ENCODE measurements at places on chromosomes 4 and X.

- peak; percentile 45 for DNase-seq
These were observed 2.5 kb downstream of the DCK start for GRCh38 chr4:70996018-70996360.

DNA sequence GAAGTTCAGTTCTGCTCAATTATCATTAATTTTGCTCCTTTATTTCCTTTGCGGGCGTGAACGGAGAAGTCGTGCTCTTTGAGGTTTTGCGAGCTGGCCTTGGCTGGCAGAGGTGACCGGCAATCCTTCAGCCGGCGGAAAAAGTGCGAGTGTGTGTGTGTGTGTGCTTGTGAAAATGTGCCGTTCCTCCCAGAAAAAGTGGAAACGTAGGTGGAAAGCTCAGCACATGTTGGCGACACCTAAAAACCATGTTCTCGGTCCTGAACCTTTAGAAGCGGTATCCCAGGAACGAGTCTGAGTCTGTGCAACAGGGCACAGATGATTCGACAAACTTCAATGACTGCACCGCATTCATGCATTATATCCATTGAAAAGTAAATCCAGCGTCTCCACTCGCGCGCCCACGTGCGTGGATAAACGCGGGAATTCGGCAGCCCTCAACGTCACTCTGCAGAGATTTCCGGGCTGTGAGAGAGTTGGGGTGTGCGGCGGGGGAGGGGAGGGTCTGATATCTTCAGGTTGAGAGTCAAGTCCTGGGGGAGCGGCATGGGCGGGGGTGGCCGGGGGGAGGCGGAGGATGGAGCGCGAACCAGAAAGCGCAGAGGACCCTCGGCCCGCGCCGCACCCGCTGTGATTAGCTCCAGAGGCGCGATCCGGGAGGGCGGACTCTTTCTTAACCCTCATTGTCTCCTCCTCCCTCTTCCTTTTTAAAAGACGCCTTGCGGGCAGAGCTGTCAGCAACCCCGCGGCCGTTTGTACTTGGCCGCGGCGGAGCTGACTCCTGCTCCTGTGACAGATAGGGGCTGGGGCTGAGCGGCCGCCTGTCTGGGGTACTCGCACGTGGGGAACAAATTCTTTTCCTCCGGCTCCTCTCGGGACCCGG lies at the start of gene SHISA3:
Gene SHISA3 (plus strand): TSS at position 737 of the 883 bp plus-strand sequence. CDS start 569 bp downstream, outside the sequence.
- peak; percentile 7 for DNase-seq

DNA sequence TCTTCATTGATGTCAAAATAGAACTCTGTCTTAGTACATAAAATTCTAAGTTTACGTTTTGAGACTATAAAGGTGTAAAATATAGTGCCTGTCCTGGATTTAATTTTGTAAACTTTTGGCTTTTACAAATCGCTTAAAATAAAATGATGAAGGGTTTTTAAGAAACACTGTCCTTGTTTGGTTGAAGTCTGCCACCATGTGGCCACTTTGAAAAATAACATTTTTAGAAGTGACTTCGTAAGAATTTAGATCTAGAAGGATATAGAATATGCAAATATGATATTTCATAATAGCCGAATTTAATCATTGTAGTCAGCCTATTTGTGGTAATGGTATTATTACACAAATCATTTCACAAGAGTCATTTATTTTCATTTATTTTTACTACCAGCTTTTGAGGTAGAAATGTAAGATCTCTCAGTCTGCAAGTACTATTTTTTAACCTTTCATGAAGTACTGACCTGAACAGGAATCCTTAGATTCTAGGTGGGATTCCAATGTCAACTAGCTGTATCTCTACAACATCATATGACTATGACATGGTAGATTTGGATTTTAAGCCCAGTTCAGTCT lies 31.0 kb upstream of the FAT4 start:
- peak; percentile 48 for DNase-seq

- DNase-seq, result no peak
These were observed 51.0 kb upstream of the BEND2 start for GRCh38 chrX:18271725-18272124.

- DNase-seq, result no peak
These were observed 199.3 kb downstream of the TMA16 start for GRCh38 chr4:163693776-163694175.

DNA sequence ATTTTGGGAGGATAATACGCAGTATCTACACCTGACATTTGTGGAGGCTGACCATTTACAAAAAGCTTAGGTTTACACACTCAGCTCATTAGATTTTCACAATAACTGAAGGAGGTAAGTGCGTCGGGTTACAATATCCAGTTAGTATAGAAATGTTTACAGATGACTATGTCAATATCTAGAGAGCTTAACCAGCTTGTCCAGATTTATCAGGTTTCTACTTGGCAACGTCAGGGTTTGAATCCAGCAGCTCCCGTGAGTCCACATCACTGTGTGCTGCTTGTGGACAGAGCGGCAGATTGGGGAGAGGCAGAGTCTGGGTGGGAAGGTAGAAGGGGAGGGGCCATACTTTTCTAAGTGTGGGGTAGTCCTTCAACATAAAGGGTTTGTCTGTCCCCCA lies 28.3 kb downstream of the ARHGAP10 start:
- no peak for DNase-seq

- DNase-seq, result no peak
These were observed 214.1 kb upstream of the GEMIN8 start for GRCh38 chrX:14243823-14244222.

- no peak for DNase-seq
These were observed 29.9 kb upstream of the SOD3 start for GRCh38 chr4:24765376-24765988.

- DNase-seq, result peak; percentile 82
These were observed 20.2 kb upstream of the RASGEF1B start for GRCh38 chr4:81491943-81492342.

GRCh38 chr4:179766938-179767337 lies 2324.7 kb upstream of the AGA start:
- no peak for DNase-seq

GRCh38 chr4:165813606-165814005 lies 59.4 kb upstream of the TLL1 start:
- DNase-seq, result no peak

DNA sequence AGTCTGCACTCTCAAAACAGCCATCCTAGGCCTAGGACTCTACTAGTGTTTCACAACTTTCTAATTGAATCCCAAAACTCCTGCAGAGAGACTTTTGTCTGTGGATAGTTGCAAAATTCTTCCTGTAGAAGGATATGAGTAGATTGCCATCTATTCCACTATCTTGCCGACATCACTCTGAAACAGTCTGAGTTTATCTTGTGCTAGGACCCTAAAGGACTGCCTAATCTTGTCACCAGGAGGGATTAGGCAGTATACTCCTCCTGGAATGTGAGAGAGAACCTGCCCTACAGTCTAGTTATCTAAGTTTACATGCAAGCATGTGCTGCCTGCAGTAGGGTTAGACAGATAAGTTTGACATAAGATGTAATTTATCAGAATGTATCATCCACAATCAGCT lies 1646.6 kb upstream of the PCDH7 start:
- DNase-seq, result no peak

- DNase-seq, result no peak
These were observed 105.6 kb downstream of the APOOL start for GRCh38 chrX:85109235-85109634.

- no peak for DNase-seq
These were observed 77.2 kb downstream of the JAKMIP1 start for GRCh38 chr4:6123116-6123515.

DNA sequence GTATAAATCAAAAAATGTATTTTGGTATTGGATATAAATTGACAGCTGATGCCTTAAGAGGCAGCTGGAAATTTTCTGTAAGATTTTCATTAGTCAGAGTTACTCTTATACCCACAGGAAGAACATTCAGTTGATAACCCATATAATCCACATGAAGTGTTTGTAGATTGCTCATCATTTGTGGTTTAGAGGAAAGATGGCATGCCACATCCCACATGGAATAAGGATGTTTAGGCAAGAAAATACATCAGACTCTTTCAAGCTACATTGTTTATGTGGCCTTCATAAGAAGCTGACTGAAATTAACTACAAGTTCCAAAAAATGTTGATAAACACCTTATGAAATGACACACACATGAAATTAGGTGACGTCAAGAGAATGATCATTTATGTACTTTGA lies 56.6 kb downstream of the AREG start:
- no peak for DNase-seq

GRCh38 chrX:150258463-150259430 lies 104.4 kb upstream of the MAMLD1 start:
- DNase-seq, result no peak

DNA sequence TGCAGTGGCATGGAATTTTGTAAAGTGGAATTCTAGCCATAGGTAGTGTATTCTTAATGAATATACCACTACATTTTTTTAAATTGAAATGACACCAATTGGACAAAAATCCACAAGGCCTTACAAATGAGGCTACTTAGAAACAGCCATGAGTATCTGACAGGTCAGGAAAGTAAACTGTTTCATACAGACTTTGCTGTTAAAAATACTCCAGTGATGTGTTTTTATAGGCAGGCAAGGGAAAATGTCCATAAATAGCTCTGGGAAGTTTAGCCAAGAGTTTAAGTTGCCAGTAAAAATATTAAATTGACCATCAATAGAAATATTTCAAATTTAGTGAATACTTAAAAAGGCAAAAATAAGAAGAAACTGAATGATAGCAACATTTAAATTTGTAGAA lies 41.8 kb upstream of the PDLIM5 start:
- DNase-seq, result no peak

DNA sequence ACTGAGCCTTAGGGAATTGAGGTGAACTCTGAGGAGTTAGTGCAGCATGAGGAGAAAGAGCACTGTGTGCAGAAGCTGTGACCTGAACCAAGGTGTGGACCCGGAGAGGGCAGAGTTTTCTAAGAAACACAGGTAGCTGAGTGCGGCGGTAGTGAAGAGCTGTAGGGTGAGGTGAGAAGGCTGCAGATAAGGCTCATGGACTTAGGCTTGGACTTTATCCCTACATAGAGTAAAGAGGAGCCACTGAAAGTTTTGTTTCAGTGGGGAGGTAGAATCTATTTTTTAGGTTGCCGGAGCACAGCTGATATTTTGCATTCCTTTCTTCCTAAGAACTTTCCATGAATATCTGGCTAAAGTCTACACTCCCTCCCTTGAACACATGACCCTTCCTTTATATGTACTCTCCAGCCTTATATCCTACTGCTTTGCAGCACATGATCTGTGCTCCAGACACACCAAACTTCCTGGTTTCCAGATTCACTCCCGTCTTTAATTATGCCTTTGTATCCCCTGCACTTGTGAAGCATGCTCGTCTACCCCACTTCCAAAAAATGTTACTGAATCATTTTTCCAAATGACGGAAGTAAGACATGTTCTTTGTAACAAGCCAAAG lies 10.6 kb upstream of the PGRMC2 start:
- no peak for DNase-seq

- no peak for DNase-seq
These were observed 18.2 kb downstream of the ADD1 start for GRCh38 chr4:2861631-2862436.

DNA sequence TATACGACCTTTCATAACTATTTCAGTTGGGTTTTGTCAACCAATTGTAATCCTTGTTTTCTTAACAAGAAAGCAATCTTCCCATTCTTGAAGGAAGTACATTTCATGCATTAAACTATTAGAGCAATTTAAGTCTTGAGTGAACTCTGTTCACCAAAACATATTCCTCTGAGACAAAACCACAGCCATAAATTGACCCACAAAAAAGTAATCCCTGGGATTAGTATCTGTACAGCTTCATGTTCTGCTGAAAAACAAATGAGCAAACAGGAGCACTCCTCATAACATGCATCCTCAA lies 207.0 kb upstream of the PDE5A start:
- DNase-seq, result no peak

DNA sequence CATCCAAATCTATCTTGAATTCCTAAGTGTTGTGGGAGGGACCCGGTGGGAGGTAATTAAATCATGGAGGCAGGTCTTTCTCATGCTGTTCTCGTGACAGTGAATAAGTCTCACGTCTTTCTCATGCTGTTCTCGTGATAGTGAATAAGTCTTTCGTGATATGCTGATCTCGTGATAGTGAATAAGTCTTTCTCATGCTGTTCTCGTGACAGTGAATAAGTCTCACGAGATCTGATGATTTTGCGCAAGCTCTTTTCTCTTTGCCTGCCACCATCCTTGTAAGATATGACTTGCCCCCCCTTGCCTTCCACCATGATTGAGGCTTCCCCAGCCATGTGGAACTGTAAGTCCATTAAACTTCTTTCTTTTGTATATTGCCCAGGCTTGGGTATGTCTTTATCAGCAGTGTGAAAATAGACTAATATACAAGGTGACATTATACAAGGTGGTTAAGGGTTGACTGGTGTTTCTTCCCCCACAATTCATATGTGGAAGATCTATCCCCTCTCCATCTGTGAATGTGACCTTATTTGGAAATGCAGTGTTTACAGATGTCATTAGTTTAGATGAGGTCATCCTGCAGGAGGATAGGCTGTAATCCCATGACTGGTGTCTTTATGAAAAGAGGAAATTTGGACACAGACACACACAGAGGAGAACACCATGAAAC lies 27.6 kb downstream of the ARSD start:
- peak; percentile 51 for DNase-seq

GRCh38 chr4:166399021-166399420 lies 526.0 kb downstream of the TLL1 start:
- no peak for DNase-seq

GRCh38 chr4:185921583-185922555 lies 109.9 kb upstream of the SORBS2 start:
- DNase-seq, result no peak

DNA sequence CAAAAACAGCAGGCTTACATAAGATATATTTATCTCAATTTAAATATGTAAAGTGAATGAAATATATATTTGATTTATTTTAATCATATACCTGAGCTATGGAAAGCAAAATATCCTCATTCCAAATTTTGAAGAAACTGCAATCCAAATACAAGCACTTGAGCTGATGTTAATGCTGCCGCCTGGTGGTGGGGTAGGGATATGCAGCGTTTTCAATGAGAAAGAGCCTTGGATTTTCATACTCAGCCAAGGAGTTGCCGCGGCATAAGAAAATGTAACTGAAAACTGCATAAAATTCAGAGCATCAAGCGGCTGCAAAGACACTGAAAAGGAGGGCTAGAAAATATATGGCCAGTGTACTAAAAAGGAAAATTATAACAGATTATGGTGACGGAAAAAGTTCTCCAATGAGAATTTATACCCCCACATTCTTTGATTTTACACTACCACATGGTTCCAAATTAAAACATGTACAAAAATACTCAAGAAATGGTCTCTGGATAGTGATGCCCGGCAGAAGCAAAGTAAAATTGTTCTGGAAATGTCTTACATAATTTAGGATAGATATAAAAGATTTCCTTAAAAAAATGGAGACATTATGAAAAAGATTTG lies 660.3 kb upstream of the PITX2 start:
- DNase-seq, result peak; percentile 53

DNA sequence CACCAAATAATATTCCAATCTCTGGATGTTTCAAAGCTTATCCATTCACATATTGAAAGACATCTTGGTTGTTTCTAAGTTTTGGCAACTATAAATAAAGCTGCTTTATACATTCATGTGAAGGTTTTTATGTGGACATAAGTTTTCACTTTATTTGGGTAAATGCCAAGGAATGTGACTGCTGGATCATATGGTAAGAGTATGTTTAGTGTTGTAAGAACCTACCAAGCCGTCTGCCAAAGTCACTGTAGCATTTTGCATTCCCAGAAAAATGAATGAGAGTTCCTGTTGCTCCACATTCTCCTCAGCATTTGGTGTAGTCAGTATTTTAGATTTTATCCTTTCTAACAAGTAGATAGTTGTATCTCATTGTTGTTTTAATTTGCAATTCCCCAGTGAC lies 1047.7 kb downstream of the C4orf33 start:
- no peak for DNase-seq
